ENCODE measurements at places on chromosomes 3 and 15.

- no peak for DNase-seq
Measured at GRCh38 chr15:26864664-26865191, 2.1 kb upstream of the GABRA5 start.

GRCh38 chr15:29822684-29823459, 604 bp upstream of the TJP1 start:
- DNase-seq, result peak; percentile 79

GRCh38 chr15:31260646-31261265, 65.9 kb upstream of the KLF13 start:
- DNase-seq, result peak; percentile 10

GRCh38 chr3:19899264-19899663, 34.8 kb downstream of the EFHB start:
- DNase-seq, result no peak

DNA sequence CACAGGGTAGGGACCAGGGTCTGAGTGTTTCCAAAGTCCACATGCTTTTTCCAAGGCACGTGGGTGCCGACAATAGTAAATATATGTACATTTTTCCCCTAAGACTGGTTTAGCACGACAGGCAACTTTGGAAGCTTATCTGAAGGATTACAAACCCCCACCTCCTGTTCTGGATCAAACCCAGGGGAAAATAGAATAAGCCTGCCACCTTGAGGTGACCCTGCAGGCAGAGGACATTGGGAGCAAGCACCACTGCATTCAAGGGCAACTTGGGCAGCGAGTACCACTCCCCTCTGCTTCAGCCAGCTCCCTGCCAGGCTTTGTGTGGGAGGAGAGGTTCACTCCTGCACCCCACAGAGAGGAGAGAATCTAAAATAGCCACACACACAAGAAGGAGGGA, 44.8 kb downstream of the KBTBD12 start:
- DNase-seq, result no peak

DNA sequence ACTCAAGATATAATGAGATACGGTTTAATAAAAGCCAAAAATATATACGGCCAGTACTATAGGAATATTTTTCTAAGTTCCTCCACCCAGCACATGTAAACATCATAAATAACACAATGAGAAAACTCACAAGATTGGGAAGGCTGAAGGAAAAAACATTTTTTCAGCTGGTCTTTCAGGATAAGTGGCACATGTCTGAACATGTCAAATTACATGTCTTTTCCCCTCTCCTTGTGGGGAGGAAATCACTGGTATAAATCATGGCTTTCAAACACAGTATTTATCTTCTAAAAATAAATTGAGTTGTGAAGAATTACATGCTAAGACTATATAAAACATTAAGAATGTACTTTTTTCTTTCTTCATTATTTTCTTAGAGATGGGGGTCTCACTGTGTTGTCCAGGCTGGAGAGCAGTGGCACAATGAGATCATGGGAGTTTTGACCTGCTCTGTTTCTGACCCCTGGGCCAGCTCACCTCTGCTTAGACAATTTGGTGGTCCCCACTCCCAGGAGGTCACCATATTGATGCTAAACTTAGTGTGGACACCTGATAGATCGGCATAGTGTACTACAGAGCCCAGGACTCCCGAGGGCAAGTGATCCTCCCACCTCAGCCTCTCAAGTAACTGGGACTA, 32.8 kb downstream of the ETV5 start:
- no peak for DNase-seq

- DNase-seq, result peak; percentile 95
Measured at GRCh38 chr3:4978966-4979427, 240 bp upstream of the BHLHE40 start.

DNA sequence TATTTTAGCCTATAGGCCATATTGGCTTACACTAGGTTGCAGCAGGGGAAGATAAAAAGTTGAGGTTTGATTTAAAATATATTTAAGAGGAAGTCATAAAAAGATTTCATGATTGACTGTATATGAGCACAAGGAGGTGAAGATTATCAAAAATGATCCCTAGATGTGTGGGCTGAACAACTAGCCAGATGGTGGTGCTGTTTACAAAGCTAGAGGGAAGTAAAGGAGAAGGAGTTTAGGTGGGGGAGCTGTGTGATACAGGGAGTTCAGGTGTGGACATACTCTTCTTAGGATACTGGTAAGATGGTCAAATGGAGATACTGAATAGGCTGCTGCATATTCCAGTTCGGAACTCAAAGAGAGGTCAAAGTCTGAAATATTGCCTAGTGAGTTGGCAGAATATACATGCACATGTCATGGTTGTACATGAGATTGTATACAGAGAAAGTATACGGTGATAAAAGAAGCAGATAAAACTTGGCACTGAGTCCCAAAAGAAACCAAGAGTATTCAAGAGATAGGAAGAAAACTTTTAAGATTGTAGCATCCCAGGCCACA, 727.8 kb downstream of the NLGN1 start:
- DNase-seq, result no peak

GRCh38 chr3:163159306-163159705, 1662.7 kb downstream of the OTOL1 start:
- no peak for DNase-seq

GRCh38 chr15:57849317-57849716, 142.8 kb downstream of the POLR2M start:
- DNase-seq, result no peak

DNA sequence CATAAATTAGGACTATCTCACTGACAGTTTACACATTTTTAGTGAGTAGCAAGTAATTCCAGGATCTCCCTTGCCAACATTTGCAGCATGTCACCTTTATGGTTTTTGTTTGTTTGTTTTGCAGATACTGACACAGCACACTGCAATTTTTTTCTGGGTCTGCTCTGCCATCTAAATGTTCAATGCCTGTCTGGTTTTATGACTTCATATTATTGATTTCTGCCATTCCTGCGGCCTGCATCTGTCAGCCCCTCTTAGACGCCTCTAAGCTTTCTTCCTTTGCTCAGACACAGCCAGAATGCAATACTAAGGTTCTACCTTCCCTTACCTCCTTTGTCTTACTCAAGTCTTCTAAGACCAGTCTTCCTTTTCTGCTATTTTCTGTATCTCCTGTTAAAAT, 321.2 kb upstream of the AZI2 start:
- DNase-seq, result no peak

- DNase-seq, result no peak
Measured at GRCh38 chr3:186996356-186996755, 66.0 kb downstream of the ST6GAL1 start.

GRCh38 chr3:36876181-36876936, 68.5 kb downstream of the TRANK1 start:
- DNase-seq, result no peak

DNA sequence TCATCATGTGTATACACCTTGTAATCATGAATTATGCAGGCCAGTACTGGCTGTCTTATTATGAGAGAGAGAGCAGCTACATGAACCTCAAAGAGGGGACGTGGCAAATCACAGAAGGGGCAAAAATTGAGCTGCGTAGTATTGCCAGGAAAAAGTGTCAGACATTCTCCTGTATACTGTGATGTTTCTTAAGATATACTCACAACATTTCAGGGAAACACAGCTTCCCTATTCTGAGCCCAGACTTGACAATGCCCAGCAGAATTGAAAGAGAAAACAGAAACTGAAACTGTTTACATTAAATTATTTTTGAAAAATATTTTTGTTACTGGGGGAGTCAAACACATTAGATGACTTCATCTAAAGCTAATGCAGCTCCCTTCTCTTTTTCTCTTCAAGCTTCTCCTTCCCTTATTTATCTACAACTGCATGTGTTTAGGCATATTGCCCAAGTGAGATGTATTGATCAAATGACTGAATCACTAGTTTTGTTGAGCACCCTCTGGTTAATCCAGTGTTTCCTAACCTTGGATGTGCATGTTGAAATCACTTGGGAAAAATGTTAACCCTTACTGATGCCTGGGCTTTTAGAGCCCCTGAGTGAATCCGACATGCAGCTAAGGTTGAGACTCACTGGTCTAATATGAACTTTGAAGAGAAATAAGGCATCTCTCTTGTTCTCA, 39.5 kb downstream of the CADPS start:
- no peak for DNase-seq

GRCh38 chr15:51757450-51757849, 6.1 kb downstream of the TMOD2 start:
- no peak for DNase-seq

GRCh38 chr15:44726568-44727484, 9.5 kb upstream of the TRIM69 start:
- DNase-seq, result no peak

- DNase-seq, result no peak
Measured at GRCh38 chr15:100221471-100222348, 120.1 kb downstream of the ADAMTS17 start.

DNA sequence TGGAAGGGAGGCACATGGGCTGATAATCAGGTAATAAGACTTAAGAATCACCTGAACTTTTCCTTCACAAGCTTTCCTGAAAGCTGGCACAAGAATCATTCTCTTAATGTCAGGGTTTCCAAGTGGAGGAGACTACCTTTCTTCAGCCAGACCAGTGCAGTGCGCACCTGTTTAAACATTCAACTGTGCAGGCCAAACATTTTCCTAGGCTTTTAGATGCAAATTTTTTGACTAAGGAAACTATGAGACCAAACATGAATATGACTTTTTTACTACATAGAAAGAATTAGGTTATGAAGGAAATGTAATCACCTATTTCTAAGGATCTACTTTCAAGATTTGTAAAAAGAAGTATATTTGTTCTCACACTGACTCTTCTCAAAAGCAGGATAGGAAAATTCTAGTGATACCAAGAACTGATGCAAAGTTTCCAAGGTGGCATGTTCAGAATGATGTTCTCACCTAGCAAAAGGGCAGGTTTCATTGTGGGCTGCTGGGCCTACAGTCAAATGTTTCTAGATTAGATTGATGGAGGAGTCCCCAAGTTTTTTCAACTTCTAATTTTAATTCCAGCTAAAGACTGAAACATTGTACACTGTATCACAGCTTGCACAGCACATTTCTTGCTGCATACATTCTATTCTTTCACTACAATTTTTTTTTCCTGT, 339.1 kb downstream of the TIGIT start:
- no peak for DNase-seq

- DNase-seq, result no peak
Measured at GRCh38 chr3:195557322-195557721, 14.2 kb upstream of the PPP1R2 start.

GRCh38 chr3:177679568-177680471, 482.5 kb upstream of the TBL1XR1 start:
- no peak for DNase-seq

GRCh38 chr3:193982258-193982659, 153.7 kb upstream of the HES1 start:
- no peak for DNase-seq

DNA sequence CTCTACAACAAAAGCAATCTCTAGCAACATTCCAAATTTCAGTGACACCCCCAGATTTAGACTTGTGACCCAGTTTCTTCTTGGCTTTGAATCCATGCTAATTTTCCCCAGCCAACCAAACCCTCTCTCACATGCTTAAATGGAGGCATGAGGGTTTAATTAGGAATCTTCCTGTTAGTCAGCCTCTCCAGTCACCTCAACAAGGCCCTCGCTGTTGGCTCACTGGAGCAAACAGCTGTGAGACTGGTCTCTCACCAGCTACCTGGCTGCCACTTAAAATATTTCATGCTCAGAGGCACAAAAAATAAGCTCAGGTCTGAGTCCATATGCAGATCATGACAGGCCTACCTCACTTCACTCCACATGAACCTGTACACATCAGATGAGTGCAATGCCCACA, 630.4 kb upstream of the ADAMTS9 start:
- no peak for DNase-seq

- no peak for DNase-seq
Measured at GRCh38 chr3:150097588-150097890, 126.8 kb upstream of the PFN2 start.

DNA sequence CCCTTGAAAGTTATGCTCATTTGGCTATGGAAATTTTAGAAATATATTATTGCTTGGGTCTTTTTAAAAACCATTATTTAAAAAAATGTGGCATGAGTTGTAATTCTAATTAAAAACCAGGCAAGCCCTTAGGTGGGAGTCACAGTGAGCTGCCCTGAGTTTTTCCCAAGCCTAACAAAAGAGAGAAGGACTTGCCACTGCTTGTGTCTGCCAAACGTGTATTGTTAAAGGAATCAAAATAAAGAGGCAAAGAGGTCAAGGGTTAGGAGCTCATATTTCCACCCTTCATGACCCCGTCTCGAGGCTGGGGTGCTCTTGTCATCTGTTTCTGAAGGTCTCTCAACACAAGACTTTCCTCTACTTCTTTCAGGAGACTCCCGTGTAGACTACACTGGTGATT, 321.1 kb downstream of the ZIC1 start:
- no peak for DNase-seq

- no peak for DNase-seq
Measured at GRCh38 chr3:145721815-145722214, 439.2 kb downstream of the PLOD2 start.
